ENCODE measurements at places on chromosomes 3 and 15. TPM values are rescaled to one million over a fixed set of nuclear protein-coding genes. Genes with fewer than 3 reads are reported as not detected.

The OXTR gene
- 1.6 TPM for polyA plus RNA-seq

The CYP19A1 gene
- polyA plus RNA-seq: not detected

The CKMT1B gene
- polyA plus RNA-seq: 0.68 TPM

The HCN4 gene
- 0.16 TPM for polyA plus RNA-seq

The BCL2A1 gene
- 0.74 TPM for polyA plus RNA-seq

The FBXW12 gene
- polyA plus RNA-seq: 0.31 TPM

The ILDR1 gene
- polyA plus RNA-seq: 4.7 TPM

The GUCA1C gene
- polyA plus RNA-seq: not detected

The SST gene
- polyA plus RNA-seq: 0.74 TPM

The BNC1 gene
- polyA plus RNA-seq: 1.4 TPM
